NCI-H187 (cell line): ENCODE measurements at places on chromosomes 7 and 10.

DNA sequence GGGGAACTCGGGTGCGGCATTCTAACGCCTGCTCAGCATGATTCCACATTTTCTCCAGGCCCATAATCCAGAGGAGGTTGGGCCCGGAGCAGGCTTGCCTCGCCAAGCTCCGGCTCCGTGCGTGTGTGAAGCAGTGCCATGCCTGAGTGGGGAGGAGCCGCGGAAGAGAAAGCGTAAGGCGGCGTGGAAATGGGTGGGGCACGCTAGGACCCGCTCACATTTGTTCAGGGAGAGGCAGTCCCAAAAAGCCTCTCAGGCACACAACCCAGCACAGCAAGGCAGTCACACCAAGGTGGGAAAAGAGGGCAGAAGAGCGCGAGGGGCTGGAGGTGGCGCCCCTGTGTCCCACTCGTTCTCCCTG is 695 bp upstream of the VDAC2 start:
- no peak for DNase-seq

DNA sequence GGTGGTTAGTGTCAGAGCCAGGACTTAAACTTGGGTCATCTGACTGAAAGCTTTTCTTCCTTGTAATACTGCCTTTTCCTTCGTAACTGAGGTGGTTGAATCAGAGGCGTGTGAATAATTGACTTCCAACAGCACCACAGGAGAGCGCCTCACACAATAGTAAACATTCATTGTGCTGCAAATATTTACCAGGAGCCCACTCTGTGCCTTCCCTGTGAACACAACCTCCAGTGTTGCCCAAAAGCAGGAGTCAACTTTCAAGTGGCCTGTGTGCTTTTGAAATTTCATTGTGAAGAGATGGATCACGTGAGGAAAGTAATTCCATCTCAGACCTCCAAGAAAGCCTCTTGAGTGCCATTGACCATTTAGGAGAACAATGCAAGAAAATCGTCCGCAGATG is 60.2 kb downstream of the ADRA2A start:
- peak; percentile 31 for DNase-seq

- no peak for DNase-seq
Observed at GRCh38 chr10:71138166-71138830, 74.1 kb upstream of the UNC5B start.

- DNase-seq = peak; percentile 57
Observed at GRCh38 chr7:152464312-152465118, 28.7 kb upstream of the KMT2C start.
